ENCODE measurements at places on chromosomes 5 and 9.
A peak's percentile ranks its signal among the peaks of the same experiment; 100 is the strongest.

DNA sequence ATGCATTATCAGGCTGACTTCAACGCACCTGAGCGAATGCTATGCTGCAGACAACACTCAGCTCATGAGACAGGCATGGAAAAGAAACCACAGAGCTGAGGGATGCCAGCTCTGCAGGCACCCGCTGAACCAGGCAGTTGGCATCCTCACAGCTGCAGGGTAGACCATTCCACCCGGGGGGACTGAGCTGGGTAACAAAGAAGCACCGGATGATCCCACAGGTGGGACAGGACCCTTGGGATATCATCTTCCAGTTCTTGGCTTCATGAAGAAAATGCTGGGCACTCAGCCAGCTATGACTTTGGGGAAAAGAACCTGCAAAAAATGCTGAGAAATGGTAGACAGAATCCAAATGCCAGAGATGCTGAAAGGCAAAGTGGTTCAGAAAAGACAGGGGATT, 9.6 kb downstream of the EPB41L4B start:
- DNase-seq = no peak

- DNase-seq = no peak
These were observed 4.3 kb downstream of the ERAP2 start for GRCh38 chr5:96880444-96881164.

- peak; percentile 50 for DNase-seq
These were observed 39.5 kb downstream of the CD180 start for GRCh38 chr5:67156976-67157583.

DNA sequence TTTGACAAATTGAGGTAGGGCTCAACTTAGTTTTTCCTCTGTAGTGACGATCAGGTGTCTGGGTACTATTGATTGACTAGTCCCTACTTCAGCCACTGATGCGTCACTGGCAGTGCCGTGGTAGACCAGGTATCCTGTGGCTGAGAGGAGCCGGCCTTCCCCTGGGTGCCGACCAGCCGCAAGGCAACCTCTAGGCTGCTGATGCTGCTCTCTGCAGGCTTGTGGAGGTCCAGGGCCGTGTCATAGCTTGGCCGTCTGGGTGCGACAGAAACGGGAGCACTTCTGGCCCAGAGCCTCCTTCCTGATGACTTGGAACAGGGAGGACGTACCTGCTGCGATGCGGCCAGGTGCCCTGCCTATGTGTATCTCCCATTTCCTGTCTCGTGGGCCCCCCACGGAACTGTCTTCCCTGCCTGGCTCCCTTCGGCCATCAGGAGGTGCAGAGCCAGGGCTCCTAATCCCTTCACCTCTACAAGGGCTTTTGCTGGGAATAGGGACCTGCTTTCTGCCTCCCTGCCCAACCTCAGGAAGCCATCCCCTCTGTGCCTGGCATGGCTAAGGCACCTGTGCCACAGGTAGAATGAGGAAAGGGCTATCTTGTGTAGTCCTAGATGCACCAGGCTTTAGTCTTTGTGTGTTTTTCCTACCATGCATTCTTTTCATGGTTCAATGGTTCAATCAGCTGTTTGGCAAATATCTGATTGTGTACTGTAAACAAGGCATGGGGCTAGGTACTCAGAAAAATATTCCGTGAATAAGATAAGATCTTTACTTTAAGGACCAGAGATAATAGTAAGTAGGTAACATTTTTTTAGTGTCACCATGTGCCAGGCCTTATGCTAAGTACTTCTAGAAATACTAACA, 44.6 kb downstream of the MVB12B start:
- no peak for DNase-seq

GRCh38 chr5:132342291-132343180, 27.0 kb upstream of the SLC22A5 start:
- DNase-seq = no peak

GRCh38 chr9:91795598-91796241, 154.3 kb downstream of the ROR2 start:
- DNase-seq = no peak

GRCh38 chr9:136473354-136473721, 9.5 kb downstream of the SEC16A start:
- DNase-seq = no peak

DNA sequence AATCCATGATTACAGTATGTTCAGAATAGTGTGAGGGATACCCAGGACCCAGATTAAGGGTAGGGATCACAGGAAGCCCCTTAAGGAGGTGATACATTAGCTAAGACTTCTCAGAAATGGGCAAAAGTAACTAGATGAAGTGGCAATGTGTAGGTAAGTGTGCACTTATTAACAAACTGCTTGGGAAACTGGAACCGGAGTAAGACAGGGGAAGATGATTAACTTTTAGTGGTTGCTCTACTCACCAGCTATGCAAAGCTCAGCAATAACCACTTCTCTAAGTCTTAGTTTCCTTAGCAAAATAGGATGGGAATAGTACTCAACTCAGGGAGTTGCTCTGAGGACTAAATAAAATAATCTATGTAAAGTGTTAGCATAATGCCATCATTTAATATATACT, 182.2 kb downstream of the MCTP1 start:
- DNase-seq = no peak

DNA sequence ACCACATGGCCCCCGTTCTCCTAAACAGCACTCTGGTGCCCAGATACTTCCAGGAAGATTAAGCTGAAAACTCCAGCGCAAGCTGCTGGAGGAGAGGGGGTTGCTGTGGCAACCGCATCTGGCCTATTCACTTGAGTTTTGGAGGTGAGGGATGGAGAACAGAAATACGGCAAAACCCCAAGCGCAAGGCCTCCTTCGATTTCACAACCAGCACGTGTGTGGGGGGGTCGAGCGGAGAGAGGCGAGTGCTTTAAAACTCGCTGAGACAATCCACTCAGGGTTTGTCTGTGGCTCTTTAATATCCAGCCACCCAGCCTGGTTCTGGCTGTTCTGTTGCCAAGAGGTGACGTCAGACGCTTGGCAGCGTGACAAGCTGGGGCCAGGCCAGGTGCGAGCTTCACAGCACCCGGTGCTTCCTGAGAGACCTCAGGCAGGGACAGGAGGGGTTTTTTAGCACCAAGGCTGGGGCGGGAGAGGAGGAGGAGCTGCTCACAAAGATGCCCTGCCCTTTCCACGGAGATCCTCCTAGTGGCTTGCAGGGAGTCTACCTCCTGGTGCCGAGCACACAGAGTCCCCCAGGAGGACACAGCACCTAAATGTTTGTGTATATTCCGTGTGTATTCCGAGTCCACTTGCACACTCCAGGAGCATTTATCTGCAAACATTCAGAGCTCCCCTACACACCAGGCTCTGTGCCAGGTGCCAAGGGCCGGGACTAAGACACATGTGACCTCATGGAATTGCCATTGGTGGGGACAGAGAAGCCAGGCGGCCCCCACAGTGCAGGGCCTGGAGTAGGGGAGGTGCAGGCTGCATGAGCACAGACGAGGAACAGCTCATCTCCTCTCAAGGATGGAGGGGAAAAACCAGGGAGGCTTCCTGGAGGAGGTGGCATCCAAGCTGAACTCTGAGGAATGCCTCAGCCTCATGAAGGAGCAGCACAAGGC, 194.6 kb downstream of the OLFM1 start:
- DNase-seq = no peak

DNA sequence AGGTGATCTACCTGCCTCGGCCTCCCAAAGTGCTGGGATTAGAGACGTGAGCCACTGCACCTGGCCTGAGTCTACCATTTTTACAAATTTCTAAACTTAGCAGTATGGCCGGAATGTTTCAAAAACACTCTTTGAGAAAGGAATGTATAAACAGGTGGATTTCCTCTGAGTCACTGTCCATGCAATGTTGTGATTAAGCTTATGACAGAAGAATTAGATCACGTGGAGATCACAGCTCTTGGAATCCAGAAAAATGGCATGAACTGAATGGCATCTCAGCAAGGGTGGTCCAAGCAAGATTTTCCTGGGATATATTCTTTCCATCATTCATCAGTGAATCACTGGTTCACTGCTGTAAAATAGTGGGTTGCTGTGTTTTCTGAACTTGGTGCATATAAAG, 865.0 kb downstream of the PTPRD start:
- no peak for DNase-seq

GRCh38 chr9:27337833-27338526, 41.0 kb upstream of the EQTN start:
- no peak for DNase-seq

DNA sequence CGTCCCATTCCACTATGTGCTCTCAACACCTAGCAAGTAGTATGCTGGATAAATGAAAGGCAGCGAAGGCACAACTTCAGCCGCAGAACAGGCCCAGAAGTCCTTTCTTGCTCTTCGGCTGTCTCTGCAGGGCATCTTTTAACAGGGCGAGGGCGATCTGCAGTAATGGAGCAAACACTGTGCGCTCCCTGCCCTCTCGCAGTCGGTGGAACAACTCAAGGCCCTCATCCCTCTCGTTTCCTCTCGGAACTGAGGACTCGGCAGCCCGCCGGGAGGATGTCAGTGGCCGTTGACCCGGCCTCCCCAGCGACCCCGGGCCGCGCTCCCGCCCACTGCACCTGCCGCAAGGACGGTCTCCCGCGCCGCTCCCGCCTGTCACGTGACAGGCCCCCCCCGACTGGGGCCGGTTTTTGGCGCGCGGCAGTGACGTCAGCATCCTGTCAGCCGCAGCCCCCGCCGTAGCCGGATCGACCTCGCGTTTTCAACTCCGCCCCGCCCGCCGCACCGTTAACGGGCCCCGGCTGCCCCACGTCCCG, 1.1 kb downstream of the ZNF367 start:
- DNase-seq = peak; percentile 91

DNA sequence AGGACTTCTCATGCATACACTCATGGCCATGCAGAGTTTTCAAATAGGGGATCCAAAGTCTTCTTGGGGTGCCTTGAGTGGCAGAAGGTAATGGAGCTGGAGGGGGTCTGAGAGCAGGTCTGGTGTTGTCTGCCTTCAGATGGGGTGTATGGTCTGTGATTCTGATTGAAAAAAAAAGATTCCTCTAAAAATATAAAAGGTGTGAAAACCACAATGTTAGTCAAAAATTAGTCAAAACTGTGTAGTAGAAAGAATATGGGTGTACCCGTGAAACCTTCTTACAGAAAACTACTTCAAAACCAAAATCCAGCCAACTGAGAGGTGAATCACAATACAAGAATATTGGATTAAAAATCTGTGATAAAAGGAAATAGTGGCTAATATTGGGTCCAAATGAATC, 20.1 kb downstream of the DOCK2 start:
- no peak for DNase-seq

GRCh38 chr5:76403766-76404222, 709 bp downstream of the IQGAP2 start:
- DNase-seq = peak; percentile 52
